ENCODE measurements at places on chromosomes 11 and 22.

- no peak for DNase-seq
Observed at GRCh38 chr11:91230647-91231046, 994.0 kb upstream of the FAT3 start.

DNA sequence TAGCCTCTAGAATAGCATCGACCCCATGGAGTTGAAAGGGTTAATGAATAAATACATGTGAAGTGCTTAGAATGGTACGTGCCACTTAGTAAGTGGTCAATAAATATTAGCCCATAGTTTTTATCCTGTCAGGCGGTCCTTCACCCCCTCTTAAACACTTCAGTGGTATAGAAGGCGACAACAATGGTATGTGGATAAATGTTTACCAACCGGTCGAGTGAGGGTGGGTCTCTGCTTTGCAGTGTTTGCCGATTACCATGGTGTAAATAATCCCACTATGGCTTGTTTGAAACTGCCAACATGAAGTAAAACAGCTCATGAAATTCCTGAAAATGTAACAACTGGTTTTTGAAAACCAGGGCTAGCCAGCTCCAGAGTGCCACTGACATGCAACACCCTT lies 541.2 kb downstream of the BUD13 start:
- no peak for DNase-seq

DNA sequence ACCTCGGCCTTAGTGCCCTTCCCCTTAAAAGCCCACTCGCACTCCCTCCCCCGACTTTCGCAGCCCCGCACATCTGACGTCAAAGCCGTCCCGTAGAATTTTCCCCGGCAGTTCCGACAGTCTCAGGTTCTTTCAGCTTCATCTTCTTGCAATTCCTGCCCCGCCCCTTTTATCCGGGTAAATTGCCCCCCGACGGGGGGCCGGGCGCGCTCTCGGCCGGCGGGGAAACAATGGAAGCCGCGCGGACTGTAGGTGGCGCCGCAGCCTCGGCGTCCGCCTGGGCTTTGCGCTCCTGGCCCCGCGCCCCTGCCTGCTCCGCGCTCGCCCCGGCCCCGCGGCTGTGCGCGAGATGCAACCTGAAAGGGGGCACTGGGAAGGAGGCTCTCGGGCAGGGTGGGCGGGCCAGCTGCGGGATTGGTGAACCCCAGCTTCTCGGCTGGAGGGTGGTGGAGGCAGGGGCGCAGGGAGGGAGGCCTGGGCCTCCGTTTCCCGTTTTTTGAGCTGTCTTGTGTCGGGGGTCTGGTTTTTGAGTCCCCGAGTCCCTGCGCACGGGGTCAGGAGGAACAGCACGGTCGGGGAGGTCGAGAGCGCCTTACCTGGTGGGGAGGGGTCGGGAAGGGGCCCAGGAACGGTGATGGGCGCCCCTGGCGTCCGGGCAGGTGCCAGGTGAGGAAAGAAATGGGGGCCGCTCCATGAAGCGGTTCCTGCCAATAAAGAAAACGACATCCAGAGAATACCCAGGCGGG lies 859 bp upstream of the FGF19 start:
- no peak for DNase-seq

DNA sequence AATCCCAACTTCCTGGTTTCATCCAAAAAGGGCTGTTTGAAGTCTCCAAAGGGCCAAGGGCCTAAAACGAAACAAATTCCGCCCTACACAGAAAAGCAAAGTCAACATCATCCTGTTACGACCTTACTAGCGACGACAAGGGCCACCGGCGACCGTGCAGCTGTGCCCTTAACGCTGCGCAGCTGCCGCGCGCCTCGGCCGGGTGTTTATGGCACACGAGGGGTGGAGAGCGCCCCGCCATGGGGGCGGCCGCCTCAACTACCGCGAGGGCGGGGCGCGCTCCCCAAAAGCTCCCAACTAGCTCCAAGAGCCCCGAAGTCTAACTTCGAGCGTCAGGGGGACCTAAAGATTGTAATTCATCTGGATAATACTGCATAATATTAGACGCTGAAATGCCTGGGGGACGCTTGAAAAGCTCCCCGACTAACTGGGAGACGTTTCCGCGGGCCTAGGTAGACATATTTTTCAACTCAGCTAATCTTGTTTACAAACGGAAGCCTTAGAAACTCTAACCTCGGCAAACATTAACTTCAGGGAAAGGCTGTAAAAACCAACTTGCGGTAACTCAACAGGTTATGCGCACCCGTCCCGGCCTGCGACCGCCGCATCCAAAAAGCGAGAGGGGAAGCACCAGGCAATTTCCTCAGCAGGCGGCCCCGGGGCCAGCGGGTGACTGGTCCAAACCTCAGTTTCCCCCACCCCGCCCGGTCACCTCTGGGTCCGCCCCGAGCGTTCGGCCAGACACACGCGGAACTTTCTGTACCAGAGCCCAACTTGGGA lies 694 bp downstream of the TMEM123 start:
- DNase-seq: peak; percentile 21

GRCh38 chr11:105937331-105937730 lies 84.7 kb downstream of the MSANTD4 start:
- no peak for DNase-seq

DNA sequence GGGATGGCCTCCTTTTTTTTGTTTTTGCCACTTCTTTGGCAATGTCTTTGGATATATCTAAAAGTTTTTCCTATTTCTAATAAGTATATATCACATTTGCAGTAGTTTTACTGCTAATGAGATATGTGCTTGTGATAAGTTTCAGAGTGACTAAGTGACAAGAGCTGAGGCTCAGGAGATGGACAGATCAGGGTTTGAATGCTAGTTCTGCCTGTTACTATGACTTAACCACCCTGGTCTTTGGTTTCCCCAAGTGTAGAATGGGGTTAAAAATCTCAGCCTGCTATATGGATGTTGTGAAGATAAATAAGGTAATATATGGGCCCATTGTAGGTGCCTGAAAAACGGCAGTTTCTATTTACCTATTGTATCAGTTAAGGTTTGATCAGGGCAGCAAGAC lies 9.1 kb upstream of the MICAL2 start:
- DNase-seq: no peak

- no peak for DNase-seq
Observed at GRCh38 chr11:88813233-88813915, 252.4 kb downstream of the GRM5 start.

DNA sequence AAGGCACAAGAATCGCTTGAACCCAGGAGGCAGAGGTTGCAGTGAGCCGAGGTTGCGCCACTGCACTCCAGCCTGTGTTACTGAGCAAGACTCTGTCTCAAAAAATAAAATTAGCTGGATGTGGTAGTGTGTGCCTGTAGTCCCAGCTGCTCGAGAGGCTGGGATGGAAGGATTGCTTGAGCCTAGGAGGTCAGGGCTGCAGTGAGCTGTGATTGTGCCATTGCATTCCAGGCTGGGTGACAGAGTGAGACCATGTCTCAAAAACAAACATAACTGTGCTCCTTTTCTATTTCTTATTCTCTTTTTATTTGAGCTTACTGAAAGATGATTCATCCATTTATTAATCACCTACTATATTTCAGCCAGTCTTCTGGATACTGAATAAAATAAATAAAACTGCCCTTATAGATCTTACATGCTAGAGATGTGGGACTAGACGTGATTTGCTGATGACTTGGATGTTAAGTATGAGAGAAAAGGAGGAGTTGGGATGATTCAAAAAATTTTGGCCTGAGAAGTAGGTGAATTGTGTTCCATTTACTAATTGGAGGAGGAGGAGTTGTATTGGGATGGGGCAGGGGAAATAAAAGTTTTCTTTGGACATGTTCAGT lies 18.0 kb downstream of the PAAF1 start:
- peak; percentile 13 for DNase-seq

DNA sequence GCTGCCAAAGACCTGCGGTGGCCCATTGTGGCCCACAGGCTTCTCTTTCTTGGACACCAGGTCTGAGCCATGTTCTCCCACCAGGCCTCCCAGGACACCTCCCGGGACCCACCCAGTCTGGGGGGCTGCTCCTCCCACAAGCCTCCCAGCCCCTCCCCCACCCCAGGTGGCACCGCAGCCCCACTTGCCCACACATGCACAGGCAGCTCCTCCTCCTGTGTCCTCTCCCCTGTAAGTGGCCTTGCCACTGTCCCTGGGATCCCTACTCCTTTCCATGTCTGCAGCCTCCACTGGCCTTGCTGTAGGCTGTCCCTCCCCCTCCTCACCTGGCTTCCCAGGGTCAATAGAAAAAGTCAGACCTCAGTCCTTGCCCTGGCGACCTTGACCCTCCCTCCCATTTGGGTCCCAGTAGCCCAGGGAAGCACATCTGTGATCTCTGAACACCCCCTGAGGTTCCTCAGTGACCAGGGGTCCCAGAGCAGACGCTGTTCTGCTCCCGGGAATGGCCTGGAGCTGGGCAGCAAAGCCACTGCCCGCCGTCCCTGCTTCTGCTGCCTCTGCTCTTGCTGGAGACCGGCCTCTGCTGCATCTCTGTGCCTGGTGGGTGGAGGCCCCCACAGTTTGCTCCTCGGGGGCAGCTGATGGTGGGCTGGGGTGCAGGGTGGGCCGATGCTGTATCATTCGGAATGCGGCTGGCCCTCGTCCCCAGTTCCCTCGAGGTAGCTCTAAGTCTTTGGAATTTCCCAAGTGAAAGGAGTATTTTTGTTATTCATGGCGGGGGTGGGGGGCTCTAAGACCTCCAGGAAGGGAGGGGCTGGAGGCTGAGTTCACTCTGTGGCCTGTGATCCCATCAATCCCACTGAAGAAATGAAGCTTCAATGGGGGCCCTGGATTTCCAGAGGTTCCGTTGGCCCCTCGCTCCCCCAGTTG lies 43.6 kb downstream of the ARHGAP8 start:
- no peak for DNase-seq

- no peak for DNase-seq
Observed at GRCh38 chr11:134615041-134615615, 203.1 kb upstream of the B3GAT1 start.

GRCh38 chr22:37196539-37197450 lies 8.7 kb upstream of the C1QTNF6 start:
- peak; percentile 83 for DNase-seq

DNA sequence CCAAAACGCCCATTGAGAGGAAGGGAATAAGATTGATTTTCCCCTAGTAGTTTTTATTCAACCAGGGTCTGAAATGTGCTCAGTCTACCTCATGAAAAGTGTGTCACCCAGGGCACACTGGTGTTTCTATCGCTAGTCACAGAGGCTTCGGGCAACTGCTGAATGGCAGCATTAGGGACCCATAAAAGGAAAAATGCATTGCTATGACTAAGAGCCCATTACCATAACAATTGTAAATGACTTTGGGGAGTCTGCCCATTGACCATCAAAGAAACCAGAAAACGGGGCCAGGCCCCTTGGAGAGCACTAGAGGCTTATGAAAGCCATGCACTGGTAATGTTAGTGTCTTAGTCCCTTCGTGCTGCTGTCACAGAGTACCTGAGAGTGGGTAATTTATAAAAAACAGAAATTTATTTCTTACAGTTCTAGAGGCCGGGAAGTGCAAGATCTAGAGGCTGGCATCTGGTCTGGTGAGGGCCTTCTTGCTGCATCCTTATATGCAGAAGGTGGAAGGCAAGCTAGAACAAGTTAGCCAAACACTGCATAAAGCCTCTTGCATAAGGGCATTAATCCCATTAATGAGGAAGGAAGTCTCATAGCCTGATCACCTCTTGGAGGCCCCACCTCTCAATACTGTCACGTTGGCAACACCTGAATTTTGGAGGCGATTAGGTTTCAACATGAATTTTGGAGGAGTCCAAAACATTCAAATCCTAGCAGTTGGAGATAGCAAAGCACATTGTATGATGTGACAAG lies 306.7 kb downstream of the ST3GAL4 start:
- DNase-seq: no peak

- DNase-seq: no peak
Observed at GRCh38 chr11:129283141-129283540, 91.0 kb upstream of the ARHGAP32 start.

- peak; percentile 28 for DNase-seq
Observed at GRCh38 chr11:8566613-8567210, 27.3 kb downstream of the STK33 start.

DNA sequence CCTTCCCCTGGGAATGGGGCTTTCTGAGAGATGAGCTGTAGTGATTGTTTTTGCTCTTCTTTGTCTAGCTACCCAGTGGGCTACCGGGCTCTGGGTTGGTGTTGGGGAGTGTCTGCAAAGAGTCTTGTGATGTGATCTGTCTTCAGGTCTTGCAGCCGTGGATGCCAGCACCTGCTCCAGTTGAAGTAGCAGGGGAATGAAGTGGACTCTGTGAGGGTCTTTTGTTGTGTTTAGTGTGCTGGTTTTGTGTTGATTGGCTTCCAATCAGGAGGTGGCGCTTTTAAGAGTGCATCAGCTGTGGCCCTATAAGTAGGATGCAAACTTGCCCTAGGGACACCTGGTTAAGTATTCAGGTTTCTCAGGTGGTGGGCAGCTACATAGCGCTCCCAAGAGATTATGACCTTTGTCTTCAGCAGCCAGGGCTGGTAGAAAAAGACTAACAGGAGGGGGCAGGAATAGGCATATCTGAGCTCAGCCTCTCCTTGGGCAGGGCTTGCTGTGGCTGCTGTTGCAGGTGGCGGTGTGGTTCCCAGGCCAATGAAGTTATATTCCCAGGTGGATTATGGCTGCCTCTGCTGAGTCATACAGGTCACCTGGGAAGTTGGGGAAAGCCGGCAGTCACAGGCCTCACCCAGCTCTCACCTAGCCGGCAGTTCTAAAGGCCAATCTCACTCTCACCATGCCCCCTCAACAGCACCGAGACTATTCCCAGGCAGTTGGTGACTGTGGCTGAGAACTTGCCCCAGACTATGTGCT lies 315.7 kb upstream of the C11orf87 start:
- no peak for DNase-seq

DNA sequence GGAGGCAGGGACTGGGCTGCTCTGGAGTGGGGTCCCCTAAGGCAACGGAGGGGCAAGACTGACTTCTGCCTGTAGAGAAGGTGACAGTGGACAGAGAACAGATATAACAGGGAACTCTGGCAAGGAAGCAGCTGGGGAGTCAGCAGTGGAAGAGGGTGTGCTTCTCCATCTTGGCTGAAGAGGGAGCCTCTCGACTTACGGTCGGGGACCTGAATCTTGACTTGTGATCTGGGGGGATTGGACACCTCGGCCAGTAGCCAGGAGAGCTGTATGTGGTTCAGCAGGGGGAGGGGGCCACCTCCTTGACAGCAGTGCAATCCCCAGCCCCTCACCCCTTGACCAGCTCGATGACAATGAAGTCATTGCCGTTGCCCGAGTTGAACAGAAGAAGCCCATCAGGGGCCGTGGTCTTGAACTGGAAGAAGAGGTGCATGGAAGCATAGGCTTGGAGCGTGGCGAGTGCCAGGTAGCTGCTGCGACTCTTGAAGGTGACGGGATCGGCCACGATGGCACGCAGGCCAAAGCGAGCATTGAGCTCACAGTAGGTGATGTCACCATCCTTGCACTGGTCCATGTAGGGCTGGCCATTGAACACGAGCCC lies 60.0 kb downstream of the SLC22A12 start:
- DNase-seq: no peak

DNA sequence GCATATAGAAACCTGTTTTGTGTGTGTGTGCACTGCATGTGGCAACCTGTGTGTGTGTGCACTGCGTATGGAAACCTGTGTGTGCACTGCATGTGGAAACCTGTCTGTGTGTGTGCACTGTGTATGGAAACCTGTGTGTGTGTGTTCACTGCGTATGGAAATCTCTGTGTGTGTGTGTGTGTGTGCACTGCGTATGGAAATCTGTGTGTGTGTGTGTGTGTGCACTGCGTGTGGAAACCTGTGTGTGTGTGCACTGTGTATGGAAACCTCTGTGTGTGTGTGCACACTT lies 72.2 kb upstream of the CCND1 start:
- DNase-seq: no peak

GRCh38 chr22:48651981-48652538 lies 1175.6 kb downstream of the BRD1 start:
- DNase-seq: no peak

- DNase-seq: peak; percentile 70
Observed at GRCh38 chr22:36329254-36330078, 58.3 kb downstream of the MYH9 start.

- no peak for DNase-seq
Observed at GRCh38 chr11:119504371-119504770, 81.4 kb upstream of the THY1 start.

GRCh38 chr11:22603933-22604332 lies 21.7 kb downstream of the FANCF start:
- DNase-seq: no peak

All from stromal cell of bone marrow (primary cell).